OCI-LY7 (cell line): ENCODE measurements at places on chromosomes 6 and 20.

- DNase-seq: no peak
Observed at GRCh38 chr6:159606786-159607185, 86.3 kb downstream of the SOD2 start.

DNA sequence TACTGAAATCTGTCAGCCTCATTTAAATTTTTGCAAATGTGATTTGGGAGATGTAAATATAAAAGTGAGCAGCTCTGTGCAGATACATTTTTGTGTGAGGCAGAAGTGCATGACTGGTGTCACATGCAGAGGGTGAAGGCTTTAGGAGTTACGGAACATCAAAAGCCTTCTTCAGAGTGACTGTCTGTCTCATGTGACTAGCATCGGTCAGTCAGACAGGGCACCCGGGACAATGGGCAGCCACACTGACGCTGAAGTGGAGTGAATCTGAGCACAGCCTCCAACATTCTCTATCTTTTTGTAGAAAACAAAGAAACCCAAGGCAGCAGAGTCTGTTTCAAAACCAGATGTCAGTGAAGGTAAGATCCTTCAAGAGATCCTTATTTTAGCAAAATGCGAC lies 7.9 kb upstream of the FAM209A start:
- no peak for DNase-seq

DNA sequence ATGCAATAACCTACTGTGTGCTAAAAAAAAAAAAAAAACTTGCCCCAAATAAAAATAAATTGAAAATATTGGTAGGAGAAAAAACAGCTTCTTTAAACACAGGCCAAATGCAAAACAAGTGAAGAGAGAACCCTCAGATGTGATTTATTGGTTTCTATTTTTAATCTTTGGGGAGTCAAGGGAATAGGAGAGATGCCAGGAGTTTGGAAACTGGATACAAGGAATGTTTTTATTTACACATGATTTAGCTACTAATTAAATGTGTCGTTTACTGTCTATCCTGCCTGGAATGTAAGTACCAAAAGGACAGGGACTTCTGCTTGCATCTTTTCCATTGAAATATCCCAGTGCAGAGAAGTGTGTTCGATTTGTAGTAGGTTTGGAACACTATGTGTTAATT lies 810.7 kb downstream of the MAFB start:
- DNase-seq: no peak

DNA sequence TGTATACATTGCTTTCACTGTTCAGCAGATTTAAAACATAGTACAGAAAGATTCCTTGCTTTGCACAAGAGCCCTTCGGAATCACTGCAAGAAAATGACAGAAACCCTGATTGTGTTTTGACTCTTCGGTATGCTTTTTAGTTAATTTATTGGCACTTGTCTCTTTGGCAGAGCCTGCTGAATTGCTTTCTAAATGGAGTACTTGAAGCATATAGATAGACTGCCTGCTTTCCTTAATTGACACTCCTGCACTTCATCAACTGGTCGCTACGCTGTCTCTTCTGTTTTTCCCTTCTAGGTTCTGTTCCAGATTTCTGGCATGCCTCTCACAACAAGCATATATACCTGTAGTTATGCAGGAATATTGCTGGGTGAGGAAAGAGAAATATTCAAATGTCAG lies 22.4 kb upstream of the RBM24 start:
- no peak for DNase-seq

DNA sequence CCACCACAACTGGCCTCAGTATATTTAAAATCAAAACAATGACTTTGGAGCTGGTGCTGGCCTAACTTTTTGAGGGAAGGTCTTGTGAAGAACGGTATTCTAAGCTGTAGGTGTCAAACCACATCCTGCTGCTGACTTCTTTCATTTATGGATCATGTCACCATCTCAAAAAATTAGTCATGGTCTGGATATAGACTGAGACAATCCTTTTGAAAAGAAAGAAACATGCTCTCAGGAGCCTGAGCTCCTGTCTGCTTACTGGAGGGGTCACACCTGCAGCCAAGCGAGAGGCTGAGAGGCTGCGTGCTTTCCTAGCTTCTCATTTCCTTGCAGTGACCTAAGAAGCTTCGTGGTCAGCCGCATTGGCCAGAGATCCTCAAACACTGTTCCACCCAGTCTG lies 55.2 kb downstream of the TIAM2 start:
- DNase-seq: no peak

DNA sequence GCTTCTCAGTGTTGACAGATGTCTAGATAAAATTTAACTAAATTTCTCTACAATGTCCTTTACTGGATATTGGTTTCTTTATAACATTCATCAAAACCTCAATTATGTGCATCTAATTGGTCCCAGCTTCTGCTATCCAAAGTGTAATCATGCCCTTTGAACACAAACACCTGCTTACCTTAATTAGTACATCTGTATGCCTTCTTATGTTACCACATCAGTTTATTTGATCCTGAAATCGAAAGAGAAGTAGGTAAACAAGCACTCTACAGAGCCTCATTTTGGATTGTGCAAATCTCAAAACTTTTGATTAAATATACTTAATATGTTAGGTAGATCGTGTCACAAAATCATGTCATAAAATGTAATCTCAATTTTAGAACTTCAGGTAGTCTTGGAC lies 36.5 kb downstream of the TAB2 start:
- DNase-seq: no peak

DNA sequence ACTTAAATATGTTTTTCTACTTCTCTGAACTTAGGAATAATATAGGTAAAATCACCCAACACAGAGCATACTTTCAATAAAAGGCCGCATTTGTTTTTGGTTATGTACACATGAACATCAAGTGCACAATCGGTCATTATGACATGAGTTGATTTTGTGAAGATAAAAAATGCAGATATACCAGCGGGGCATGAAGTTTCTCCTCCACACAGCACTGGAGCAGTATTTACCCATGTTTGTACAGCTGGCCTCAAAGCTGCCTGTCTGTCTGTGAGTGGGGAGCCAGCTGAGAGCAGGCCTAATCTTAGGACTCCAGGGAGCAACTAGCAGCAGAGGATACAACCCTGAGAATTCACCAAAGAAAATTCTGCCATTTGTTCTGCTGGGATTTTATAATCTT lies 206.5 kb downstream of the TPBG start:
- no peak for DNase-seq

GRCh38 chr20:4519534-4519933 lies 202.2 kb upstream of the PRND start:
- no peak for DNase-seq

GRCh38 chr6:30876039-30876730 lies 8.1 kb upstream of the DDR1 start:
- no peak for DNase-seq

DNA sequence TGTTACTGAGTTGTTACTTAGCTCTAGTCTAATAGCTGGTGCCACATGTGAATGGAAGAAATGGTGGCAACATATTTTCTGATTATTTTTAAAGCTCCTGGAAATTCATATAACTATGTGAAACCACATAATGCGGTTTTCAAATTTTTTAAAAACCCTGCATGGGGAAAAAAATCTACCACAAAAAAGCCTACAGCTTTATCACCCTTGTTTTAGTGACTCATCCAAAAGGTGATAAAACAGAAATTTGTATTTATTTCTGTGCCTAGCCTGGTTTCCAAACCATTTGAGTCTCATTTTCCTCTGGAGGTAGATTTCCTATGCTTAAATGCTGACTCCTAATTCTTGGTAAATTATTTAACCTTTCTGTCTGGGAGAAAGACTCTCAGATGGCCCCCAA lies 5.4 kb upstream of the FBXO30 start:
- no peak for DNase-seq

- no peak for DNase-seq
Observed at GRCh38 chr6:40563111-40563510, 24.1 kb downstream of the LRFN2 start.

- no peak for DNase-seq
Observed at GRCh38 chr6:68229566-68229965, 405.5 kb upstream of the ADGRB3 start.
